Spinal cord (tissue), 10 donors: ENCODE measurements at places on chromosomes 5 and 9. TPM values are rescaled to one million over a fixed set of nuclear protein-coding genes. Genes with fewer than 3 reads are reported as not detected.

GRCh38 chr9:105067895-105068580, 140.1 kb upstream of the ABCA1 start:
- H3K27me3 ChIP-seq = no peaks in the 10 kb centered on the region
- no peak for DNase-seq
- peaks cover 14% of the 10 kb centered on the region for H3K4me1 ChIP-seq
- H3K27ac ChIP-seq = no peak overlapping the region
- no peaks in the 10 kb centered on the region for H3K36me3 ChIP-seq

GAS1 gene
- 8.8 TPM for polyA plus RNA-seq

DNA sequence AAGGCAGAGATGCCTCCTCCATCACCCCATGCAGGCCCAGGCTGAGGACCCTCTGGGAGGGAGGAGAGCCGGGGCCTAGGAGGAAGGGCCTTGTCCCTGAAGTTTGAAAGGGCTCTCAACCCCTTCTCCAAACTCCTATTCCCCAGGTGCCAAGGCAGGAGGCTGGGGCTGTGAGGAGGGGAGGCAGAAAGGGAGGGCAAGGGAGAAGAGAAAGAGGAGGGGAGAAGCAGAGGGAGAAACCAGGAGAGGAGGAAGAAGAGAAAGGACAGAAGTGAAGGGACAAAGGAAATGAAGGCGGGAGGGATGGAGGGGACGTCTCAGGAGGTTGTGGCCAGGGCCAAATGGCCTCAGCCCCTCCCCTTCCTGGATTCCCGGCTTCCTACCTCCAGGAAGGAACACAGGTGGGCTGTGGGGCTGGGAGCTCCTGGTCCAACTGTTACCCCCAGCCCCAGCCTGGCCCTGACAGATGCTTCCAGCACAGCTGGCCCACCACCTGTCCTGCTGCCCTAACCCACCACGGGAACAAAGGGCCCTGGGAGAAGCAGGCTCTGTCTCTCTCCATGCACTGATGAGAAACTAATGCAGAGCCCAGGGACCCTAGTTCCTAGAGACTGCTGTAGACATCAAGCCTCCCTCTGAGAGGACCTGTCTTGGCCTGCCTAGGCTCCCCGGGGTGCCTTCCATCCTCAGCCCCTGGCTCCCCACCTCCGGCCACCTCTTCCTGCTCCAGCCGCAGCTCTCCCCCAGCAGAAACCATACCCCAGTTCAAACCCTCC, 3.5 kb downstream of the DBN1 start:
- H3K27ac ChIP-seq = peak overlapping the region; percentile 62
- H3K4me1 ChIP-seq = peaks cover 54% of the 10 kb centered on the region
- no peaks in the 10 kb centered on the region for H3K27me3 ChIP-seq
- no peak overlapping the region for H3K4me3 ChIP-seq

RLN2 gene
- polyA plus RNA-seq = 0.59 TPM

DNA sequence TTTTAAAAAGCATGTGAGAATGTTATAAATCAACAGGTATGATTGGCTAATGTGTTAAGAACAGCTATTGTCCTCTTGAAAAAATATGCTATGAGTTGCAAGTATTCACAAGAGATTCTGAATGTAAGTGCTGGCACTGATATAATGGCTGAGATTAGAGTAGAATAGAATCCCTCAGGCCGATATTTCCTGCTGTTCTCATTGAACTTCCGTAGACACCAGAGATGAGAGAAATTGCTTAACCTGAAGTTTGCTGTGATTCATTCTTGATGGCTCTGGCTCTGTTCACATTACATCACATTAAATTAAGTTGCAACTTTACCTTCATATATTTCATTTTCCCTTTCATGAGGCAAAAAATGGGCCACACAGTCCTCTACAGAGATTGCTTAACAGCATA, 114.5 kb downstream of the BAAT start:
- no peaks in the 10 kb centered on the region for H3K27me3 ChIP-seq
- no peak overlapping the region for H3K27ac ChIP-seq
- no peaks in the 10 kb centered on the region for H3K36me3 ChIP-seq
- H3K4me1 ChIP-seq = peaks cover 9% of the 10 kb centered on the region
